Urothelium cell line (cell line): ENCODE measurements at places on chromosomes 7 and 10.
A peak's percentile ranks its signal among the peaks of the same experiment; 100 is the strongest.

DNA sequence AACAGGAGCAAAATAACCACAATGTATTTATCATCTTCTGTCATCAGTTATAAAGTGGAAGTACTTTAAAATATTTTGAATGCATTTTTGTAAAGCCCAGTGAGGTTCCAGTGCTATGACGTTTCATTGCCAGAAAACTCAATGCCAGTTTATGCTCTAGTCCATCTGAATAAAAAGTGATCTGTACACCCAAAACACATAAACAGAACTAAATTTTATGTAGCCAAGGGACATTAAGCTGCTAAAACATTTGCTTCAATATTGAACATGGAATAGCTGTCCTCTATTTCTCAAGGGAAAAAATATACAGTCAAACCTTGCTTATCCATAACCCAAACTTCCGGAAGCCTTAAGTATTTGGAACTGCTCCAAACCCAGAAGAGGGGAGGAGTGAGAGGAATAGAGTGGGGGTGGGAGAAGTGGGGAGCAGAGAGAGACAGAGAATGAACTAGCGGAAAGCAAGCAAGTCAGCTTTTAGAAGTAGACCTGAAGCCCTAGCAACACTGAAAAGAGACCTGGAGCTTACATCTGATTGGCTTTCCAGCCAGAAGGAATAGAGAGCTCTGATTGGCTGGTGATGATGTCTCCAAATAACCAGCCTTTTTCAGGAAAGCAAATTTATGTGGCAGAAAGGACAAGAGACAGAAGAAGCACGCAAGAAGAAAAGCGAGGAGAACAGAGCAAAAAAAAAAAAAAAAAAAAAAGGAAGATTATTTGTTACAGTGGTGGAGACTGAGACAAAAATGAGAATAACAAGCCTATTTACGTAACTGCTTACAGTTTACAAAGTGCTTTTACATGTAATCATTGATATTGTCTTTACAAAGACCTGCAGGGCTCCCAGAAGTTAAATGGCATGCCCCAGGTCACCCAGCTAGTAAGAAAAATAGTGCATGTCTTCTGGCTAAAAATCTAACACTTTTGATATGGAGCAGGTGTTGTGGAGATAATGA lies 196.0 kb downstream of the RNLS start:
- DNase-seq = peak; percentile 23

DNA sequence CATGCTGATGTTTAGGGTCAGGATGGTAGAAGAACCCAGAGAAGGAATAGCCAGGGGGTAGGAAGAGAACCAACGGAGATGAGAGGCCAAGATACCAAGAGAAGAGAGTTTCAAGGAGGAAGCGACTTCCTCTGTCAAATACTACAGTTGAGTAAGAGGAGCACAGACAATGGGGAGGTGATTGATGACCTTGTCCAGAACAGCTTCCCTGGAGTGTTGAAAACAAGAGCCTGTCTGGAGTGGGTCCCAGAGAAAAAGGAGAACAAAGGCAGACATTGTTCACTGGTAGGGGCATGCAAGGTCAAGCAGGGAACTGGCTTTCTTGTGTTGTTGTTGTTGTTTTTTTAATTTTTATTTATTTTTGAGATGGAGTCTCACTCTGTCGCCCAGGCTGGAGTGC lies 9.6 kb upstream of the TRIM56 start:
- DNase-seq = no peak

DNA sequence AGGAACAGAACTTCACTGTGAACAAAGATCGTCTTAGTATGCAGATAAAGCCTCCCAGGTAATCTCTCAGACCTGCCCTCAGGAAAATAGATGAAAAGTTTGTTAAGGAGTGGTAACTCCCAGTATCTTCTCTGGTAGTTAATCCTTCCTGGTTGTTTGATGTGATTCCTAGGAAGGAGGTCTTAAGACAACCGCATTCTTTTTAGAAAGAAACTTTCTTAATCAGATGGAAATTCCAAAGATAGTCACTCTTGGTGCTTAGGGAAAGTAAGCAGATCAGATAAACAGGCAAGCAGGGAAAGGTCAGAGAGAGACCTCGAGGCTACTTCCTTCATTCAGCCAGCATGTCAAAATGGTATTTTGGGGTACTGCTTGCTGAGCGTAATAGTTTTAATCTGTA lies 30.5 kb upstream of the ARMC3 start:
- no peak for DNase-seq

- DNase-seq = no peak
Measured at GRCh38 chr7:9498303-9498702, 1064.9 kb downstream of the NXPH1 start.

DNA sequence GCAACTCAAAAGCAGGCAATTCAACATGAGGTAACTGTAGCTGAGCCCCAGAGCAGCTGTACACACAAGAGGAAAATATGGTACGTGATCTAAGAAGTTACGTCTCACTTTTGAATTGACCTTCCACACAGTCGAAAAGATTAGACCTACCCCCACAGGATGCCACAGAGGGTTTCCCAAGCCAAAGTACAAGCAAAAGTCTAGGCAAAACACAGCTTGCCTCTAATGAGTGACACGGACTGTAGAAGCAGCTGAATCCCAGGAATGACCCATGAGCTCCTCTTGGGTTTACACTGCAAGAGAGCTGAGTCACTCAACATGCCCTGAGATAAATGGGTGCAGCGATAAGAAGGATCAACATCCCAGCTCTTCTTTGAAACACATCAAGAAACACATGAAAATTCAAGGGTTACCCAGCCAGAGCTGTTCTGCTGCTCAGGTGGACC lies 9.8 kb downstream of the CREB3L2 start:
- DNase-seq = no peak

DNA sequence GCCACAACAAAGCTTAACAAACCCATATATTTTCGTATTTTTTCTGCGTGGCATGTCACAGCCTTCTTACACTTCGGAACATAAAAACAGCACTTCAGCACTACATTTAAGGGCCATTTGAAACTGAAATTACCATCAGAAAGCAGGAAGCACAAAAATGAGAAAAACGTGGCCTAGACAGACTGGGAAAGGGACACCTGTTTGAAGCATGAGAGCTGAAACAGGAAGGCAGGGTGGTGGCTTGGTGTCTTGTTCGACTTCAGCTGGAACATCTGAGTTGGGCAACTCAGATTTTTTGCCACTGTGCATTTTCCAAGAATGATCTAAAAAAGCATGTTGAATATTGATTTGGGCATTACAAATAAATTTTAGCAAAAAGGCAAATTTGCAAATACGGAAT lies 243.2 kb downstream of the ELMO1 start:
- DNase-seq = no peak

GRCh38 chr7:24475166-24475961 lies 97.9 kb upstream of the PALS2 start:
- no peak for DNase-seq

- no peak for DNase-seq
Measured at GRCh38 chr7:124201768-124202349, 169.0 kb upstream of the TMEM229A start.

DNA sequence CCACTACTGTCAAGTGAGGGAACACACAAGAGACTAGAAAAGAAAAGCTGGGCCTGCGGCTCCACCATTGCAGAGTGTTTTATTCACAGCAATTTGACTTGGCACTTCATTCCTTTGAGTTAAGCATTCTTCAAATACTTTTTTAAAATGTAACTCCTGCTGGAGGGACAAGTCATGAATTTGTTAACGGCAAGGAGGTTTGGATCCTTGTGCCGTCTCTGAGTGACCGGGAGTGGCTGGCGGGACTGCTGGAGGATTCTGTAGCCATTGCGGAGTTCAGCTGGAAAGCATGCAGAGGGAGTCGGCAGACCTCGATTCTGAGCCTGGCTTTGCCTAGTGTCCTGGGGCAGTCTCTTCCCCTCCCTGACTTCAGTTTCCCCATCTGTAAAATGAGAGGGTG lies 9.8 kb downstream of the HSPA12A start:
- no peak for DNase-seq

DNA sequence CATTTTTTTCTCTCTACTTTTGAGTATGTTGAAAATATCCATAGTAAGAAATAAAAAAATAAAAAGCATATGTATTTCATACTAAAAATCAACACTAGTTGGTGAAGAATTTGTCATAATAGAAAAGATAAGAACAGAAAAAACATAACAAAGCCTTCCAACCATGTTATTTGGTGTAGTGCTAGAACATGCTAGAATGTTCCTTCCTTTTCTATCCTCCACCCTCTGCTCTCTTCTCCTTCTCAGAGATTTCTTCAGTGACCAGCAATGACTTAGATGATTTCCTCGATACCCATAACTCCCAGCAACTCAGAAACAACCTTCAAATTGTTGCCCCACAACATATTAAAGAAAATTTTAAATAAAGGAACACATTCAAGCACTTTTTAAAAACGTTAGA lies 2.6 kb downstream of the ZC3HAV1 start:
- no peak for DNase-seq

GRCh38 chr10:130743751-130744271 lies 567.7 kb downstream of the TCERG1L start:
- DNase-seq = no peak

DNA sequence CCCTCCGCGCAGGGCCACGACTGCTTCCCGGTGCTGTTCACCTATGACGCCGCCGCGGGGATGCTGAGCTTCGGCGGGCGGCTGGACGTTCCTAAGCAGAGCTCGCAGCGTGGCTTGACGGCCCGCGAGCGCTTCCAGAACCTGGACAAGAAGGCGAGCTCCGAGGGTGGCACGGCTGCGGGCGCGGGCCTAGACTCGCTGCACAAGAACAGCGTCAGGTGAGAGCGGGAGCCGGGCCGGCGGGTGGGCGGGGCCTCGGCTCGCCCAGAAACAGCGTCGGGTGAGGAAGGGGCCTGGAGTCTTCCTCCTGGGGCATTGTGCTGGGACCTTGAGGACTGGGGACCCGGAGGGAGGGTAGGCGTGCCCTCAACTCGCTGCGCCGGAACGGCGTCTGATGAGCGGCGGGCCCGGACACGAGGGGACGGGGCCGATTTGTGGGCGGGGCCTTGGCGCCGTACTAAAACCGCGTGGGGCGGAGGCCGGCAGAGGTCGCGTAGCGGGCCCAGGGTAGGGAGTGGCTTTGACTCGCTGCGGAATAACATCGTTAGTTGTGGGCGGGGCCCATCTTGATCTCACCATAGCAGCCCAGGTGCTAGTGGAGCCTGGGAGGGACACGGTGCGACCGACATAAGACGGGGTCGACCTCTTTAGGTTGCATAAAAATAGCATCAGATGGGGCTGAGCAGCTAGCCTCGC lies 15.6 kb downstream of the PDAP1 start:
- no peak for DNase-seq

GRCh38 chr10:113859261-113859660 lies 4.8 kb downstream of the NHLRC2 start:
- no peak for DNase-seq

DNA sequence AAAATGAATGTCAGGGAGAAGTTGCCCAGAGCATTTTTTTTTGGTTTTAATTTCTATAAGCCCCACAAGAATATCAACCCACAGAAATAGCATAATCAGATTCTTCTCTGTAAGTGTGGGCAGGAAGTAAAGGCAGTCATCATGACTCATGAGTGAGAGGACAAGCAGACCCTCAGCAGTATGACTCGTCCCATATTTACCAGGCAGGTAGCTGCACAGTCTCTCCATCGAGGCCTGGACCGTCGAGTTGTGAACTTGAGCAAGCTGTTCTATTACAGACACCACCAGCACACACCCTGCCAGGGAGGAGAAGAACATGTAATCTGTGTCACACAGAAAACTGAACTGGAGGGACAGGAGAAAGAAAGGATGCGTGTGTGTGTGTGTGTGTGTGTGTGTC lies 37.8 kb downstream of the AOAH start:
- peak; percentile 68 for DNase-seq

GRCh38 chr7:138204285-138204981 lies 128.2 kb downstream of the AKR1D1 start:
- no peak for DNase-seq

DNA sequence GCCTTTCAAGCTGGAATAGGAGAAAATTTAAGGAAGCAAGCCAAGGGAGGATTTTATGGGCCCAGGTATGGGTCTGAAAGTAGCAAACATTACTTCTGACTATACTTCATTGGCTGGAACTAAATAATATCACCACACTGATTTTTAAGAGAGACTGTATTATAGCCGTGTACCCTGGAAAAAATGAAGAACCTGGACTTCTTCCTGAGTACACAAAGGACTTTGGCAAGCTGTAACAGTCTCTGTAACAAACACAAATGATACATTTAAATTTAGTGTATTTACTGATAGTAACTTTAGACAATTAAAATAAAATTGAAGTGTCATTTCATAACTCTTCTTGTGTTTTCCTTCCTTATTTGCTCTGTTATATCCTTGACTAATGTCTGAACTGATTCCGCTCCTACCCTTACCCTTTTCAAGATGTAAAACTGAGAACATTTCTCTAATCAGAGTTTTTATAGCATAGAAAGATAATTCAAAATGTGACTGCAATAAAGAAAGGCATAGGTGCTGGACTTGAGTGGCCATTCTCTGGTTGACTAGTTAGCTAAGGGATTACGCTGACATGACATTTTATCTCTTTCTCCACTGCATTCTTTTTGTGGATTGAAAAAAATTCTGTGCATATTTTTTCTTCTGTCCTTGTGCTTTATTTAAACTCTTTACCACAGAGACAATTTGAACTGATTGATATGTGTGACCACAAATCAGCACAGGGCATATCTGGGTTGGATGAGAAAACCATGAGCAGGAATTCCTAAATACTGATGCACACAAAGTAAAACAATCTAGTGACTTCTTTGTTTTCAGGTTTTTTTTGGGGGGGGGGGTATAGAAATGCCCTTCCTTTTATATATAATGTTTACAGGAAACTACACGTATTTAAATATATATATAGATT lies 349.7 kb downstream of the MDFIC start:
- DNase-seq = no peak

DNA sequence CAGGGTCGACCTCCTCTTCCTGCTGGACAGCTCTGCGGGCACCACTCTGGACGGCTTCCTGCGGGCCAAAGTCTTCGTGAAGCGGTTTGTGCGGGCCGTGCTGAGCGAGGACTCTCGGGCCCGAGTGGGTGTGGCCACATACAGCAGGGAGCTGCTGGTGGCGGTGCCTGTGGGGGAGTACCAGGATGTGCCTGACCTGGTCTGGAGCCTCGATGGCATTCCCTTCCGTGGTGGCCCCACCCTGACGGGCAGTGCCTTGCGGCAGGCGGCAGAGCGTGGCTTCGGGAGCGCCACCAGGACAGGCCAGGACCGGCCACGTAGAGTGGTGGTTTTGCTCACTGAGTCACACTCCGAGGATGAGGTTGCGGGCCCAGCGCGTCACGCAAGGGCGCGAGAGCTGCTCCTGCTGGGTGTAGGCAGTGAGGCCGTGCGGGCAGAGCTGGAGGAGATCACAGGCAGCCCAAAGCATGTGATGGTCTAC lies 46.9 kb downstream of the VWA2 start:
- DNase-seq = no peak

DNA sequence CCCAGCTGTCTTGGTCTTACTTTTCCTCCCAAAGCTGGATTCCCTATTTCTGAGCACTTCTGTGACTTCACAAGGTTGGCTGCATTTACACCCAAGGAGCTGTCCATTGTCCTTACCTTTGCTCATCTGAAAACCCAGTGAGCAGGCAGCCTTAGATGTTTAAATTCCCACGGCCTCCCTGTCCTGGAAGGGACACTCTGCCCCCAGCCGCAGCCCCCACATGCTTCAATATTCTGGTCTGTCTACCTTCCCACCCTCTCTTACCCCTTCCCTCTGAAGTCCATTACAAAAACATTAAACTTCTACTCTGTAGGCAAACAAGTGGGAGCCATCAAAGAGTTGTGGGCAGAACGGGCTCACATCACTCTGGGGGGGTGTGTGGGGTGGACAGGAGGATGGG lies 73.8 kb upstream of the EFCAB10 start:
- DNase-seq = peak; percentile 54

- DNase-seq = no peak
Measured at GRCh38 chr7:151388007-151388297, 21.9 kb downstream of the WDR86 start.
